ENCODE measurements at places on chromosomes 13 and 19. TPM values are rescaled to one million over a fixed set of nuclear protein-coding genes. Genes with fewer than 3 reads are reported as not detected.
A peak's percentile ranks its signal among the peaks of the same experiment; 100 is the strongest.

DNA sequence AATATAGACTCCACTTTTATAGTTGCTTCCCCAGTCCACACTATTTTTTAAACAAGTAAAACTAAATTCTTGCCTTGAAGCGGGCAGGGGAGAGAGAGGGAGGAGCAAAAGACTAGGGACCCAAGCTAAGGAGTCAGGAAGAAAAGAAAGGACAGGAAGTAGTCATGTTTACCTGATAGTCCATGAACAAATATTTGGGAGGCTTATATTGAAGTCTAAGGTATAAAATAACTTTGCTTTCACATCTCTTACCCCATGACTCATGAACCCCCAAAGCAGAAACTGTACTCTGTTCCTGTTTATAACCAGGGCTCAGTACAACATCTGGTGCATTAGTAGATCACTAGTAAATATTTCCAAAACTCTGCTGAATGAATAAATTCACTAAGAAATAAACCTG, 67.3 kb downstream of the ZAR1L start:
- DNase-seq: no peak

DNA sequence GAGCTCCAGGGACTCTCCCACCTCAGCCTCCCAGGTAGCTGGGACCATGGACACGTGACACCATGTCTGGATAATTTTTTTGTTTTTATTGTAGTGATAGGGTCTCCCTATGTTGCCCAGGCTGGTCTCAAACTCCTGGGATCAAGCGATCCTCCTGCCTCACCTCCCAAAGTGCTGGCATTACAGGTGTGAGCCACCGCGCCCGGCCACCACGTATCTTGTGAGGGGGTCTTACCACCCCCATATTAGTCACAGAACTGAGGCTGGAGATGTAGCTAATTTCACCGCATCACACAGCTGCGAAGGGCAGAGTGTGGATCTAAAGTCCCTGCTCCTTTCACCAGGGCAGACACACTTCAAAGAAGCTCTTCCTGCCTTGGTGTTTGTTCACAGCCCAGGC, 211.8 kb upstream of the SOX1 start:
- no peak for DNase-seq

GRCh38 chr13:44234566-44234965, 139.1 kb upstream of the SERP2 start:
- DNase-seq: no peak

ZIM2 gene
- 0.19 TPM for total RNA-seq

ANKLE1 gene
- 0.11 TPM for total RNA-seq

DNA sequence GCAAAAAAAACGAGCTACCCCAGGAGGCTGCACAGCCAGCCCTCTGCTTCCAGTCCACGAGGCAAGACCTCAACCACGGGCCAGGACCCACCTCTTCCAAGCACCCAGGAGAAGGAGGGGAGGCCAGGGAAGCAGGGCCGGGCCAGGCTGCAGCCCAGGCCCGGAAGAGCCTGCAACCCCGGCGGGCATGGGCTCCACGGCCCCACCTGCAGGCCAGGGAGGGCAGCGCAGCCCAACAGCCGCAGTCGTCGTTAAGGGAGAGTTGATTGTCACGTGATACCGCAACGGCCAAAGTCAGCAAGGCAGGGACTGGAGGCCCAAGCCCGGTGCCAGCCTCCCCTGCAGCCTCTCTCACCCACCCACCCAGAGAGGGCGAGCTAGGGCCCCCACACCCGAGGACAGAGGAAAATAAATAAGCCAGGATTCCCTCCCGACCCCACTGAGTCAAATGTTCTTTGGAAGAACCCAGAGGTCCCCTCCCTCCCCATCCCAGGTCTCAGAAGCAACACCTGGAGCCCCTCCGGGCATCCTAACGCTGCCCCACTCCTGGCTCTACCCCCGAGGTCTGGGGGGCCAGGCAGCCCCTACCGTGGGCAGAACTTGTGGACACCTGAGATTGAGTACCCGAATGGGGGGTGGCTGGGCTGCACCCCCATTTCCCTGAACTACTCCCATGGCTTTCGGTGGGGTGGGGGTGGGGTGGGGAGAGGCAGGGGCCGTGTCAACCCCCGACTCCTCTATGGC, 5.2 kb upstream of the REXO1 start:
- DNase-seq: peak; percentile 79

GRCh38 chr19:6828306-6828697, 55.8 kb downstream of the VAV1 start:
- no peak for DNase-seq

DNA sequence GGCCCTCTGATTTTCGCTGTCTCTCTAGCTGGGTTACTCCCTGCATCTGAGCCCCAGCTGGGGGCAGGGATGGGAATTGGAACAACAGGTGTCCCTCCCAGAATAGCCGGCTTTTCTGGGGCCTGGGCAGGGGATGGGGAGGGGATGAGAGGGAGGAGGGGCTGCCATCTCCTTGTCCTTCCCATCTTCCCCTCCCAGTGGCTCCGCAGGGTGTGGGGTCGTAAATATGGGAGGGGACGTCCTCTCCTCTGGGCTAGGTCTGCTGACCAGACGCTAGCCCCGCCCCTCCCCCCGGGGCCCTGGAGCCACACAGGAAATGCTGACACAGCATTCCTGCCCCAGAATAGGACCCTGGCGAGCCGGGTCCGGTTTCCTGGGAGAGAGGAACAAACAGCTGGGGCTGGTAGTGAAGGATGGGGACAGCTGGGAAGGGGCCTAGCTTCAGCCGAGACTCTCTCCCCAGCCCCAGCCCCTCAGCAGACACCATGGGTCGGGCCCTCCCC, 1.1 kb downstream of the RYR1 start:
- DNase-seq: peak; percentile 48

DNA sequence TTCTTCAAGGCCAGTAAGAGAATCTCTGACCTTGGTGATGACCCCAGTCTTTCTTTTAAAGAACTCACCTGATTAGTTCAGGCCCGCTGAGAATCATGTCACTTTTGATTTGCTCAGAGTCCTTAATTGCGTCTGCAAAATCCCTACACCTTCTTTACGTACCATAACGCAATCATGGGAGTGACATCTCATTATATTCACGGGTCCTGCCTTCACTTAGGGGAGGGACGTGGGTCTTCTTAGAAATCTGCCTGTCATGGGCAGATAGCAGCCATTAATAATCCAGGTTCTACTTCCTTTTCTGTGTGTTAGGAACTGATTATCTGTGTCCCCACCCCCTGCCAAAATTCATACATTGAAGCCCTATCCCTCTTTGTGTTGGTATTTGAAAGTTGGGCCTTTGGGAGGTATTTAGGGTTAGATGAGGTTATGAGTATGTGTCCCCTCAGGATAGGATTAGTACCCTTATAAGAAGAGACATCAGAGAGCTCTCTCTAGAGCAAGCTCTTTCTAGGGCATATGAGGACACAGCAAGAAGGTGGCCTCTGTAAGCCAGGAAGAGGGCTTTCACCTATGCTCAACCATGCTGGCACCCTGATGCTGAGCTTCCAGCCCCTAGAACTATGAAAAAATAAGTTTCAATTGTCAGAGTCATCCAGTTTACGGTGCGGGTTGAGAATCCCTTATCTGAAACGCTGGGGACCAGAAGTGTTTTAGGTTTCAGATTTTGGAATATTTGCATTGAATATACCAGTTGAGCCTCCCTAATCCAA, 9.9 kb downstream of the TPP2 start:
- DNase-seq: no peak

GRCh38 chr13:77184455-77184854, 142.4 kb downstream of the MYCBP2 start:
- DNase-seq: no peak

DNA sequence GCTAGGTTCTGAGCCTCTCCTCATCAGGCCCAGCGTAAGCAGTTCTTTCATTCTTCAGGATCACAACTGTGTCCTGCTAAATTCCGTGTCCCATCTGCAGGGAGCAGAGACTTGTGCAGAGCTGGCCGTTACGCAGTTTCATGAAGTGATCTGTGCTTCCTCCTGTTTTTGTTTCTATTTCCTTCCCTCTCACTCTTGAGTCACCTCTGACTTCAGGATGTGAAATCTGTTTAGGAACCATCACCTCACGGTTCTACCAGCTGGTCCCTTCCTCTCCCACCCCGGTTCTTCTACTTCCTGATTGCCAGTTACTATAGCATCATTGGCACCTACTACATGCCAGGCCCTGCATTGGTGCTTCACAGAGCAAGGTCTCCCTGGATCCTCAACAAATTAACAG, 8.5 kb downstream of the MAU2 start:
- no peak for DNase-seq

DNA sequence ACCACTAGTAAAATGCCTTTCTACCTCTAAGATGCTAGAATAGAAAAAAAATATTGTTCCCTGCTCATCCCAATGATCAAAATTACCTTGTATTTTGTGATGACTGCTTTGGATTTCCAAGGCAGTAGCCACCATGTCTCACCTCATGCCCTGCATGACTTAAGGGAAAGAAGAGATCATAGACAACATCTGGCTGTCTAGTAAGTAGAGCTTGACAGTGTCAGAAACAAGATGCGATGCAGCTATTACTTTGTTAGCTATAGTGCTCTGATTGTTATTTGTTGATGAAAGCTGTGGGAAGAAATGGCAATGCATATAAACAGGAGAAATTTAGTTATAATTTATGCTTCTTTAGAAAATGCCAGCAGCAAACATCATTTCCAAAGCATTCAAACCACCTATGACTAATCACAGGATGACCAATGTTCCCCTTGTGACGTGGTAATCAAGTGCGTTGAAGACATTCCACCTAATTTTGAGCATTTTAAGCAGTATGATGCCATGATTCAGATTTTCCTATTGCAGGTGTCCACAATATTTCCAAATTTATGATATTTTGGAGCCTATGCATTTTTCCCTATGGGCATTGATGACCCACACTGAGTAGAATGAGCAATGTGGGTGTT, 308.3 kb downstream of the KCNRG start:
- no peak for DNase-seq

- DNase-seq: no peak
Measured at GRCh38 chr19:52140032-52140710, 433 bp upstream of the ZNF616 start.

- no peak for DNase-seq
Measured at GRCh38 chr13:30720172-30720869, 15.0 kb upstream of the ALOX5AP start.

RGCC gene
- total RNA-seq: 45.8 TPM

DNA sequence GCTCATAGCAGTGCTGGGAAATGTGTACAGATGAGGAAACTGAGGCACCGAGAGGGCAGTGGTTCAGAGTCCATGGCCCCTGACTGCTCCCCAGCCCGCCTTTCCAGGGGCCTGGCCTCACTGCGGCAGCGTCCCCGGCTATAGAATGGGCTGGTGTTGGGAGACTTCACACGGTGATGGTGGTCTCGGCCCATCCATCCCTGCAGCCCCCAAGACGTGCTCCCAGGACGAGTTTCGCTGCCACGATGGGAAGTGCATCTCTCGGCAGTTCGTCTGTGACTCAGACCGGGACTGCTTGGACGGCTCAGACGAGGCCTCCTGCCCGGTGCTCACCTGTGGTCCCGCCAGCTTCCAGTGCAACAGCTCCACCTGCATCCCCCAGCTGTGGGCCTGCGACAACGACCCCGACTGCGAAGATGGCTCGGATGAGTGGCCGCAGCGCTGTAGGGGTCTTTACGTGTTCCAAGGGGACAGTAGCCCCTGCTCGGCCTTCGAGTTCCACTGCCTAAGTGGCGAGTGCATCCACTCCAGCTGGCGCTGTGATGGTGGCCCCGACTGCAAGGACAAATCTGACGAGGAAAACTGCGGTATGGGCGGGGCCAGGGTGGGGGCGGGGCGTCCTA, 15.9 kb downstream of the LDLR start:
- no peak for DNase-seq

TTC9B gene
- total RNA-seq: not detected

DNA sequence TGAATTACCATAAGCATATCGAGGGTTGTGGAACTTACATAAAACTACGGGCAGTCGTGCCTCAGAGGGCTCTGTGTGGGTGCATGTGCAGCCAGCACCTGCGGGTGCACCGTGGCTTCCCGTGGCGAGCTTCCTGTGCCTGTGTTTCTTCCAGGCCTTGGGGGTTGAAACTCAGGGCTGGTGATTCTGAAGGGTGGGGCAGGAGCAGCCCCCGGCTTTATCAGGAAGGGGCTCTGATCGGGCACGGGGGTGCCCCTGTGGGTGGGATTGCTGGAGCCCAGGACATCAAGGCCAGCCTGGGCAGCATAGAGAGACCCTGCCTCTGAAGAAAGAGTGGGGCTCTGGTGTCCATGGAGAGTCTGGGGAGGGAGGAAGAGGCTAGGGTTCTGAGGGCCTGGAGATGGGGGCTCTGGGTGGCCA, 11.1 kb downstream of the ATP4B start:
- DNase-seq: peak; percentile 15

GRCh38 chr19:1082165-1082927, 12.8 kb downstream of the POLR2E start:
- no peak for DNase-seq

GRCh38 chr19:35462476-35462953, 14.5 kb downstream of the FFAR2 start:
- no peak for DNase-seq

GRCh38 chr19:3277649-3278048, 53.2 kb downstream of the CELF5 start:
- DNase-seq: no peak

- no peak for DNase-seq
Measured at GRCh38 chr19:29702161-29702962, 12.7 kb downstream of the C19orf12 start.

GRCh38 chr19:29878973-29879654, 62.9 kb upstream of the URI1 start:
- no peak for DNase-seq

DNA sequence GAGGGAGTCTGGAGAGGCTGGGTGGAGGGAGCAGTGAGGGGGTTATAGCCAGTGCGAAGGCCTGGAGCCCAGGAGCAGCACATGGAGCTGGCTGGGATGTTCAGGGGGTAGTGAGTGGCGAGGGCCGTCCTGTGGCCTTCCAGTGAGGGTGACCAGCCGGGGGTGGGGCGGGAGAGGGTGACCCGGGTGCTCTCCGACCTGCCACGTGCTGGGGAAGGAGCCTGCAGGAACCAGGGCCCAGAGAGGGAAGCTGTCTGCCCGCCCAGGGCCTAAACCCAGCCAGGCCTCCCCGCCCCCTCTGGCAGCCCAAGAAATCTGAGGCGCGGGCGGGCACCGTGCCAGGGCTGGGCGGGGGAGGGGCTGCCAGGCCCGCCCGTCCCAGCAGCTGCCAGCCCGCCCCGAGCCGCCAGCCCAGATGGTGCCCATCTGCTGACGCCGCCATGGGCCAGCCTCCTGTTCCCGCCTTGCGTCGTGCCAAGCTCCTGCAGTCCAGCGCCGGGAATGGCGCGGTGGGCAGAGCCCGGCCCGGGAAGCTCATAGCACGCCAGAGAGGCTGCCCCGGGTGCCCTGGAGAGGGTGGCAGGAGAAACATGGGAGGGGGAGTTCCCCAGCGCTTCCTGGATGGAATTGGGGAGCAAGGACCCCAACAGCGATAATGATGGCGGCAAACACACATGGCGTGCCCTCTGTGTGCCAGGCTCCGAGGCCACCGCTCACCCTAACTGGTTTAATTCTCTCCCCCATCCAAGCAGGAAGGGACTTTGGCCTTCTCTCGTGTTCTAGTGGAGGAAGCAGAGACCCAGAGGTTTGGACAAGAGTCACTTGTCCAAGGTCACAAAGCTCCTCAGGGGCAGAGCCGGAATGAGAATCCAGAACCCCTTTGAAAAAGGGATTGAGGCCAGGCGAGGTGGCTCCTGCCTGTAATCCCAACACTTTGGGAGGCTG, 21.5 kb downstream of the NFIC start:
- peak; percentile 87 for DNase-seq

STARD13 gene
- total RNA-seq: 29.9 TPM

TSSK6 gene
- 0.77 TPM for total RNA-seq
